Effector CD4-positive, alpha-beta T cell (primary cell): ENCODE measurements at places on chromosomes 16 and 17.

DNA sequence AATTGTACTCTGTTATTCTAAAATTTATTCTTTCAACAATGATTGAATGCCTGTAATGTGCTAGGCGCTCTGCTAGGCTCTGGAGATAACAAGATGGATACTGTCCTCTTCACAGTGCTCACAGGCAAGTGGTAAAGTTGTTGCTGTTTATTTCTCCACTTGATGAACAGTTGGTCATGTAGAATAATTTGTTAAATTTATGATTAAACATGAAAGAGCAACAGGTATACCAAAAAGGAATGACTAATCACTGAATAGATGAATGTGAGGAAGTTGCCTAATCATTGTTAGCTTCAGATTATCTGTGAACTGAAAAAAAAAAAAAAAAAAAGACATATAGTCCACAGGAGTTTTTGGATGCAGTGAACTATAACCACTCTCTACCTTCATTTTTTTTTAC, 62.3 kb downstream of the NFATC3 start:
- DNase-seq = no peak

DNA sequence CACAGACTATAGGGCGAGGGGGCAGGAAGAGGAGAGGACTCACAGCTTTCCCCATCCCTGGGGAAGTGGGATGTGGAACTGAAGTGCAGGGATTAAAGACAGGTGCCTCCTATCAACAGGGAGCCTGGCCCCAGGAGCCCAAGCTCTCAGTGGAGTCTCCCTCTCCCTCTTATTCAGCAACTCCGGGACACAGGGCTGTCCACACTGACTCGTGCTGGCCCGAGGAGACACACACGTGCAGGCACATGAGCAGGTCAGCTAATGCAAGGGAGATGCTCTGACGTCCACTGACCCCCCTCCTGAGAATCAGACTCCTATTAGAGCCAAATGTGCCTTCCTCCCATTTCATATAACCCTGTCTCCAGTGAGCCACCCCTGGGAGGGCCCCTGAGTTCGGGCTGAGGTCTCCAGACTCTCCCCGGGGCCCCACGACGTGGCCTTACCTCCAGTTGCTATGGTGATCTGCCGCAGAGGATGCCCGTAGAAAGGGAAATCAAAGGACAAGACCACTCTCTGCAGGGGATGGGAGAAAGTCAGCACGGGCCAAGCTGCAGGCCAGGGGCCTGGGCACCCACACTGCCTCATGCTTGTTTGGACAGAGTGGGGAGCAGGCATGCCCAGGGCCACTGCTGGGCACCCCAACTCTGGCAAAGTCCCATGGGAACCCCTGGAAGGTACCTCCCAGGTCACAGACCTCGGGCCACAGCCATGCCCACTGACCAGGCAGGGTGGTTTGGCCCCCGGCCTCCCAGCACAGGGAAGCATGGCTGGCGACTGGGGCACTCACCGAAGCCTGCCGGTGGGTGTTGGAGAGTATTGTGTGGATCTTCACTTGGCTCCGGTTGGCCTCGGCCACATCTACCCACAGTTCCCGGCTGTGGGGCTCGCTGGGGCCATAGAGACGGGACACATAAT, 42.7 kb downstream of the PLXDC1 start:
- no peak for DNase-seq

GRCh38 chr17:67747681-67748235, 30.0 kb downstream of the NOL11 start:
- DNase-seq = no peak

DNA sequence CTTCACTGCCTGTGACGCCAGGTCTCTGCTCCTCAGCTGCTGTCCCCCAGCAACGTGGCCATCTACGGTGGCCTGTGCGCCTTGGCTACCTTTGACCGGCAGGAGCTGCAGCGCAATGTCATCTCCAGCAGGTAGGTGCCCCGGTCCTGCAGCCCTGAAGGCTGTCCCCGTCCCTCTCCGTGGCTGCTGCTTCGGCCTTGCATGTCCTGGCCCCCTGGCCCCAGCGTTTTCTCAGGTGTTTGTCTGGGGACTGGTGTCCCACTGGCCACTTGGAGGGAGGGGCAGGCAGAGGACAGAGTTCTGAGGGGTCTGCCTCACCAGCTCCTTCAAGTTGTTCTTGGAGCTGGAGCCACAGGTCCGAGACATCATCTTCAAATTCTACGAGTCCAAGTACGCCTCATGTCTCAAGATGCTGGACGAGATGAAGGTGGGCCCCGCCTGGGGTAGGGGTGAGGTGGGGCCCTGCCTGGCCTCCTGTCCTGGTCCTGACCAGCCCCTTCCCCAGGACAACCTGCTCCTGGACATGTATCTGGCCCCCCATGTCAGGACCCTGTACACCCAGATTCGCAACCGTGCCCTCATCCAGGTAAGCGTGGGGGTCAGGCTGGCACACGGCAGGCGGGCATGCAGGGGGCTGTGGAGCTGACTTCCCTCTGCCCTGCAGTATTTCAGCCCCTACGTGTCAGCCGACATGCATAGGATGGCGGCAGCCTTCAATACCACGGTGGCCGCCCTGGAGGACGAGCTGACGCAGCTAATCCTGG, 4.4 kb downstream of the GPS1 start:
- DNase-seq = no peak

DNA sequence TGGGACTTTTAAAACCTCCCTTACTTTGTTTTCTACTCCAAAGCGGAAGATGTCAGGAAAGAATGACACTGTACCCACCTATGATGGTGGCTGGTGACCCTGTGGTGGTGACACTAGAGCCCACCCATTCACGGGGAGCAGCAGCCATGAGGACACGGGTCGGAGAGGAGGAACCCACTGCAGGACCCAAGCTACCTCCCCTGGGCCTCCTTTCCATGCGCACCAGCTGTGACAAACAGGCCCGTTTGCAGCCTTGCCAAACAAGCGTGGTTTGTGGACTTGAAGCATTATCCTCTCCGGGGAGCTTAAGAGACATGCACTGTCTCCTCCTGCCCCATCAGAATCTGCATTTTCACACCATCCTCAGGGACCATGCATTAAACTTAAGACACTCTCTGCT, 85.6 kb downstream of the ZFHX3 start:
- DNase-seq = no peak

GRCh38 chr17:27407916-27408864, 48.1 kb upstream of the KSR1 start:
- DNase-seq = no peak

- DNase-seq = no peak
Observed at GRCh38 chr16:53913099-53913870, 209.3 kb downstream of the FTO start.

DNA sequence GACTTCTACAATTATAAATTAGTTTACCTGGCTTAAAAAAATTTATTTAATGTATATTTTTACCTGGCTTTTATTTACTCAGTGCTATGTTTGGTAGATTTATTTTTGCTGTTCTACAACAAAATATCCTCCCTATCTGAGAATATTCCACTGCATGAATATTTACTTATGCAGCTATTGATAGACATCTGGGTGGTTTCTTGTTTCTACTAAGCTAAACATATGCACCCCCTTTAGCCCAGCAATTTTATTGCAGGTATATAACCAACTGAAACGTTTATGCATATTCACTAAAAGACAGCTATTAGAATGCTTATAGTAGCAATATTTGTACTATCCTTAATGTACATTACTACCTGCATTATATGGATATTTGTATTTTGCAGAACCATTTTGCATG, 187.7 kb upstream of the CPHXL start:
- DNase-seq = no peak

DNA sequence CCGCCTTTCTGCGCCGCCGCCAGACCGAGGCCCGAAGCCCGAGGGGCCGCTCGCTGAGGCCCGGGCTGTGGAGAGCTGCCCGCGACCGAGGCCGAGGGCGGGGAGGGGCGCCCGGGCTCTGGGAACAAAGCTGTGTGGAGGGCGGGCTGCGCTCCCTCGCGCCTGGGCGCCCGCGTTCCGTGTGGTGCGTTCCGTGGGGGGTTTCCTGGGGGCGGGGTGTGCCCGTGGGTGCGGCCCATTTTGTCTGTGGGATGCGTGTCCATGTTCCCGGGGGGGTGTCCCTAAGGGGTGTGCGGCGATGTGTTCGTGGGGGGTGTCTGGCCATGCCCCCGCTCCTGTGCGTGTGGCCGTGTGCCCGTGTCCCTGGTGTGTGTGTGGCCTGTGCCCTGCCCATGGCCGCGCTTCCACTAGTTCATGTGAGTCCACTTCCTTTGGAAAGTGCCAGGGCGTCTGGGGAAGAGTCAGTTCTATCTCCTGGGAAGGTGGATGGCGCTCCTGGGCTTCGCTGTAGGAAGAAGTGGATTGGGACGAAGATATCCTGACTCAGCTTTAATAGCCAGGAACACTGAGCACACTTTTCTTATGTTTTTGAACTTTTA, 520 bp downstream of the JPT2 start:
- DNase-seq = peak; percentile 39
